Fibroblast of pulmonary artery (primary cell): ENCODE measurements at places on chromosomes 3 and 15.
A peak's percentile ranks its signal among the peaks of the same experiment; 100 is the strongest.

- DNase-seq = no peak
Observed at GRCh38 chr3:24829629-24830229, 335.1 kb upstream of the THRB start.

DNA sequence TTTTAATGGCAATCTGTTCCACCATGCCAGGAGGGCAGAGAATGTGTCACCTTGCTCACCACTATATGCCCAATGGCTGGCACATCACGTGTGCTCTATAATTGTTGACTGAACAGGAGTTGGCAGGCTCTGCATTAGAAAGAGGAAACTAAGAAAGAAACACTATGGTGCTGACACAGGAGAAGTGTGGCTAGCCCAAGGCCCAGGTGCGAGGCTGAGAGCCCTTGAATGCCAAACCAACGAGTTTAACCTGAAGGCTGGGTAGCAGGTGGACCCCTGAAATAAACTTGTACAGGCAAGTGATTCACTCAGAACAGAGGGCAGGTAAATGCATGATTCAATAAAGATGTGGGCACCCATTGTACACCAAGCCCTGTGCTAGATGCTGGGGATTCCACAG, 2.4 kb downstream of the CHCHD4 start:
- no peak for DNase-seq

GRCh38 chr3:59607656-59608055, 557.8 kb upstream of the CFAP20DC start:
- DNase-seq = peak; percentile 6

GRCh38 chr3:150736903-150737832, 25.8 kb downstream of the SIAH2 start:
- DNase-seq = peak; percentile 46

DNA sequence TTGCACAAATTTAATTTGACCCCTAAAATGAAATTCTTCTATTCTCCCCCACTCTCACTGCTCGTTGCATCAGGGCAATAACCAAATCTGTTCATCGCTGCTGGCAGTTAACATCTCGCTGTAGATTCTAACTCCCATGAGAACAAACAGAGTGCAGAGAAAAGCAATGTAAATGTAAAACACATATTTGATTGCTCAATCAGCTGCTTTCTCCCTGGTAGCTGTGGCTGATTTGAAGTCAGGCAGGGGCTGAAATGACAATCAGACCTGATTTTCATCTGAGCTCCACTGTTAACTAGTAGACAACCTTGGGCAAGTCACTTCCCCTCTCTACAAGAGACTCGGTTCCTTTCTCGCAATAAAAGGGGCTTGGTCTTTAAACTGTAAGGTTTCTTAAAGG, 119.8 kb upstream of the CPNE4 start:
- no peak for DNase-seq

GRCh38 chr15:78067328-78068228, 9.9 kb downstream of the TBC1D2B start:
- DNase-seq = no peak
